ENCODE measurements at places on chromosomes 13 and 19.

GRCh38 chr13:78004821-78005220, 86.2 kb upstream of the EDNRB start:
- no peak for DNase-seq
- H3K36me3 ChIP-seq, result no peaks in the 10 kb centered on the region
- no peaks in the 10 kb centered on the region for H3K4me1 ChIP-seq
- H3K4me3 ChIP-seq, result no peak overlapping the region
- no peak overlapping the region for H3K27ac ChIP-seq

DNA sequence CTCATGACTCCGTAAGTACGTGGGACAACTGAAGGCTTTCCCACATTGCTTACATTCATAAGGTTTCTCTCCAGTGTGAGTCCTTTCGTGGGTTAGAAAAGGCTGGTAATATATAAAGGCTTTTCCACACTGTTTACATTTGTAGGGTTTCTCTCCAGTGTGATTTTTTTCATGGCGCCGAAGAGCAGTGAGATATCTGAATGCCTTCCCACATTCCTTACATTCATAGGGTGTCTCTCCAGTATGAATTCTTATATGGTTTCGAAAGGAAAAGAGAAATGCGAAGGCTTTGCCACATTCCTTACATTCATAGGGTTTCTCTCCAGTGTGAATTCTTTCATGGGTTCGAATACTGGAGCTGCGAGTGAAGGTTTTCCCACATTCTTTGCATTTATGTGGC, 29.5 kb downstream of the ZNF490 start:
- H3K36me3 ChIP-seq, result peaks cover 49% of the 10 kb centered on the region
- DNase-seq, result no peak

DNA sequence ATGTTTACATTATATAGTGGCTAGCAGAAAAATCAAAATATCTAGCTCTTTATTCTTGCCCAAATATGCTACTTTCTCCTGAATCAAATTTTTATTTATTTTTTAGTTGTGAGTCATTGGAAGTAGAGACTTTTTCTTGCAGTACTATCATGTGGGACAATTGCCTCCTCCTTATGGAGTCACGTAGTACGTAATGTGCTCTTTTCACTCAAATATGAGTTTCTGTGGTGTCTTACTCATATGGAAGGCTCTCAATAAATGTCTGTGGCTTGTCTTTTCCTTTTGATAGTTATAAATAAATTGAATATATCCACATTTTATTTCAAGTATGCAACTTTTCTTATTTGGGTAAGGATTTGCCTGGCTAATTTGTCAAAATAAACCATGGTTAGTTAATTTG, 1411.0 kb upstream of the SLC10A2 start:
- no peak for DNase-seq
- H3K27ac ChIP-seq, result no peak overlapping the region
- H3K4me3 ChIP-seq, result no peak overlapping the region
- H3K27me3 ChIP-seq, result no peaks in the 10 kb centered on the region

DNA sequence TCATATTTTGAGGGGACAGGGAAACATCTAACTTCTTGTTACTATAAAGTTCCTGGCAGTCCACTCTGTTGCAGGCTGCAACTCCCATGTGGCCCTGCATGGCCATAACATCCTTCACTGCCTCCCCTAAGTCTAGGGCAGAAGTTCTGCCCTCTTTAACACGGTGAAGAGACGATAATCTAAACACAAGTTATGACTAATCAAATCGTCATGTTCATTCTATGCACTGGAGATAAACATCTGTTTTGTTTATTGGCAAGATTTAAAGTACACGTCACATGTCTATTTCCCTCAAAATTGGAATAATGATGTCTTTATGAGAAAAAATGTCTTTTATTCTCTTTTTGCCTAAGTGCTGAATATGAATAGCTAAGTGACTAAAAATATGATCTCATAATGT, 1629.4 kb downstream of the PCDH9 start:
- H3K27ac ChIP-seq, result no peak overlapping the region
- no peaks in the 10 kb centered on the region for H3K36me3 ChIP-seq
- no peaks in the 10 kb centered on the region for H3K27me3 ChIP-seq
- H3K4me3 ChIP-seq, result no peak overlapping the region
- H3K4me1 ChIP-seq, result peaks cover 17% of the 10 kb centered on the region
- DNase-seq, result no peak

- DNase-seq, result no peak
- H3K27me3 ChIP-seq, result peaks cover 54% of the 10 kb centered on the region
- no peak overlapping the region for H3K4me3 ChIP-seq
- peaks cover 5% of the 10 kb centered on the region for H3K4me1 ChIP-seq
Observed at GRCh38 chr19:1780272-1780958, 27.1 kb downstream of the ONECUT3 start.

GRCh38 chr13:67377919-67378318, 147.8 kb upstream of the PCDH9 start:
- no peaks in the 10 kb centered on the region for H3K36me3 ChIP-seq
- no peak for DNase-seq
- H3K27ac ChIP-seq, result no peak overlapping the region
- no peak overlapping the region for H3K4me3 ChIP-seq

- no peak overlapping the region for H3K4me3 ChIP-seq
- DNase-seq, result no peak
- peaks cover 20% of the 10 kb centered on the region for H3K4me1 ChIP-seq
- H3K36me3 ChIP-seq, result no peaks in the 10 kb centered on the region
Observed at GRCh38 chr19:35066691-35067563, 25.4 kb downstream of the HPN start.

- no peaks in the 10 kb centered on the region for H3K36me3 ChIP-seq
- H3K27ac ChIP-seq, result no peak overlapping the region
- H3K4me3 ChIP-seq, result no peak overlapping the region
- no peak for DNase-seq
- H3K27me3 ChIP-seq, result no peaks in the 10 kb centered on the region
Observed at GRCh38 chr13:21987793-21988192, 316.9 kb downstream of the FGF9 start.

- no peak overlapping the region for H3K27ac ChIP-seq
- H3K27me3 ChIP-seq, result peaks cover 12% of the 10 kb centered on the region
- peaks cover 13% of the 10 kb centered on the region for H3K4me1 ChIP-seq
- peaks cover under 1% of the 10 kb centered on the region for H3K36me3 ChIP-seq
Observed at GRCh38 chr19:50838239-50838638, 4.9 kb upstream of the KLK15 start.

- H3K27ac ChIP-seq, result peak within 1 kb of the TSS; percentile 65
- H3K27me3 ChIP-seq, result no peaks in the 10 kb centered on the region
- peak; percentile 95 for DNase-seq
- peaks cover 8% of the 10 kb centered on the region for H3K36me3 ChIP-seq
Observed at GRCh38 chr19:34480971-34481841, at the start of gene WTIP. TSS of gene WTIP (plus strand) at chr19:34481758. CDS start at chr19:34481975, 217 bp downstream.

GRCh38 chr13:52851137-52851962, 2.9 kb upstream of the PCDH8 start:
- peaks cover 44% of the 10 kb centered on the region for H3K27me3 ChIP-seq
- DNase-seq, result no peak
- H3K36me3 ChIP-seq, result peaks cover 2% of the 10 kb centered on the region
- H3K4me3 ChIP-seq, result peak overlapping the region; percentile 78
- H3K27ac ChIP-seq, result peak overlapping the region; percentile 51

- H3K4me1 ChIP-seq, result peaks cover 41% of the 10 kb centered on the region
- DNase-seq, result peak; percentile 91
- H3K4me3 ChIP-seq, result peak overlapping the region; percentile 100
- peaks cover 21% of the 10 kb centered on the region for H3K36me3 ChIP-seq
- peak overlapping the region; percentile 100 for H3K27ac ChIP-seq
Observed at GRCh38 chr19:54448040-54448773, 792 bp upstream of the LENG8 start.

- H3K36me3 ChIP-seq, result no peaks in the 10 kb centered on the region
- H3K4me1 ChIP-seq, result peaks cover 40% of the 10 kb centered on the region
- H3K4me3 ChIP-seq, result no peak overlapping the region
Observed at GRCh38 chr13:90686442-90686841, 661.0 kb upstream of the MIR17HG start.

- DNase-seq, result no peak
- no peaks in the 10 kb centered on the region for H3K36me3 ChIP-seq
- no peaks in the 10 kb centered on the region for H3K27me3 ChIP-seq
- H3K4me1 ChIP-seq, result peaks cover 73% of the 10 kb centered on the region
- peak overlapping the region; percentile 85 for H3K27ac ChIP-seq
- H3K4me3 ChIP-seq, result no peak overlapping the region
Observed at GRCh38 chr13:25688536-25688935, 316.8 kb downstream of the ATP8A2 start.

DNA sequence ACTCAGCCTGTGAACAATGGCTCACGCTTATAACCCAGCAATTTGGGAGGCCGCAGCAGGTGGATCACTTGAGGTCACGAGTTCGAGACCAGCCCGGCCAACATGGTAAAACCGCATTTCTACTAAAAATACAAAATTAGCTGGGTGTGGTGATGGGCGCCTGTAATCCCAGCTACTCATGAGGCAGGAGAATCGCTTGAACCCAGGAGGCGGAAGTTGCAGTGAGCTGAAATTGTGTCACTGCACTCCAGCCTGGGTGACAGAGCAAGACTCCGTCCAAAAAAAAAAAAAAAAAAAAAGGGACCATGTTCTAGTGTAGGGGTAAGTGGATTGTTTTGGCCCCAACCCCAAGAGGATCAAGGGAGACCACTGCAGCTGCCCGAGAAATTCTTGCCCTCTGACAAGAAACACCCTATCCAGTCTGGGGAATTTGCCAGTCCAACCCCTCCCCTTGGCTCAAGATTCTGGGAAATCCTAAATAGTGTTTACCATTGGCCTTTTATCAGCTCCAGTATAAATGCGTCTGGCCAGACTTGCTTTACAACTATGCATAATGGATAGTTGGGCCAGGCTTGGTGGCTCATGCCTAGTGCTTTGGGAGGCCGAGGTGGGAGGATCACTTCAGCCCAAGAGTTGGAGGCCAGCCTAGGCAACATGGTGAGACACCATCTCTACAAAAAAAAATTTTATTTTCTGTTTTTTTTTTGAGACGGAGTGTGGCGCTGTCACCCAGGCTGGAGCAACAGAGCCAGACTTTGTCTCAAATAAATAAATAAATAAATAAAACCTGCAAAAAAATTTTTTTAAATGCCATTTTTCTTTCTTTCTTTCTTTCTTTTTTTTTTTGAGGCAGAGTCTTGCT, 5.1 kb upstream of the DHDH start:
- no peak for DNase-seq
- H3K27me3 ChIP-seq, result peaks cover 3% of the 10 kb centered on the region
- no peak overlapping the region for H3K27ac ChIP-seq
- H3K36me3 ChIP-seq, result no peaks in the 10 kb centered on the region
- H3K4me1 ChIP-seq, result peaks cover 23% of the 10 kb centered on the region

- no peak overlapping the region for H3K27ac ChIP-seq
- DNase-seq, result no peak
- peaks cover 74% of the 10 kb centered on the region for H3K36me3 ChIP-seq
- no peak overlapping the region for H3K4me3 ChIP-seq
Observed at GRCh38 chr19:12075538-12076139, 11.1 kb downstream of the ZNF844 start.

- H3K4me3 ChIP-seq, result peak overlapping the region; percentile 25
- H3K36me3 ChIP-seq, result no peaks in the 10 kb centered on the region
- DNase-seq, result no peak
- peaks cover 42% of the 10 kb centered on the region for H3K4me1 ChIP-seq
- H3K27me3 ChIP-seq, result no peaks in the 10 kb centered on the region
- peak overlapping the region; percentile 75 for H3K27ac ChIP-seq
Observed at GRCh38 chr13:39516096-39516495, 86.9 kb downstream of the LHFPL6 start.

- peak overlapping the region; percentile 98 for H3K27ac ChIP-seq
- peaks cover 12% of the 10 kb centered on the region for H3K36me3 ChIP-seq
- H3K27me3 ChIP-seq, result no peaks in the 10 kb centered on the region
Observed at GRCh38 chr19:18363787-18364186, 22.2 kb upstream of the GDF15 start.

DNA sequence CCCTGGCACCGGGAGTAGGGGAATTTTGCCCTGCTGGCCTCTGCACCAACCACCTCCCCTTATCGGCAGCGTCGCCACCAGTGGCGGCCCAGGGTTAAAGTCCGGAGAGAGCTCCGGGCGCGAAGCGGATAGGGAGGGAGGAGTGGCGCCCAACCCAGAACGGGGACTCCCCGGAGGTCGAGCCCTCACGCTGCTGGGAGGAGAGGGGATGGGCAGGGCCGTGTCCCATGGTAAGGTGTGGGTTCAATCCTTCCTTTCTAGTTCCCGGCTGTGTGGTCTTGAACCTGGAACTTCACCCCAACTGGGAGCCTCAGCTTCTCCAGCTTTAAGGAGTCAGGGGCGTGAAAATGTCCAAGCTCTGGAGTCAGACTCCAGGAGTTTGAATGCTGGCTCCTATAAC, 23.3 kb upstream of the BCL3 start:
- no peak overlapping the region for H3K27ac ChIP-seq
- peaks cover 19% of the 10 kb centered on the region for H3K4me1 ChIP-seq
- H3K4me3 ChIP-seq, result no peak overlapping the region
- no peaks in the 10 kb centered on the region for H3K27me3 ChIP-seq

DNA sequence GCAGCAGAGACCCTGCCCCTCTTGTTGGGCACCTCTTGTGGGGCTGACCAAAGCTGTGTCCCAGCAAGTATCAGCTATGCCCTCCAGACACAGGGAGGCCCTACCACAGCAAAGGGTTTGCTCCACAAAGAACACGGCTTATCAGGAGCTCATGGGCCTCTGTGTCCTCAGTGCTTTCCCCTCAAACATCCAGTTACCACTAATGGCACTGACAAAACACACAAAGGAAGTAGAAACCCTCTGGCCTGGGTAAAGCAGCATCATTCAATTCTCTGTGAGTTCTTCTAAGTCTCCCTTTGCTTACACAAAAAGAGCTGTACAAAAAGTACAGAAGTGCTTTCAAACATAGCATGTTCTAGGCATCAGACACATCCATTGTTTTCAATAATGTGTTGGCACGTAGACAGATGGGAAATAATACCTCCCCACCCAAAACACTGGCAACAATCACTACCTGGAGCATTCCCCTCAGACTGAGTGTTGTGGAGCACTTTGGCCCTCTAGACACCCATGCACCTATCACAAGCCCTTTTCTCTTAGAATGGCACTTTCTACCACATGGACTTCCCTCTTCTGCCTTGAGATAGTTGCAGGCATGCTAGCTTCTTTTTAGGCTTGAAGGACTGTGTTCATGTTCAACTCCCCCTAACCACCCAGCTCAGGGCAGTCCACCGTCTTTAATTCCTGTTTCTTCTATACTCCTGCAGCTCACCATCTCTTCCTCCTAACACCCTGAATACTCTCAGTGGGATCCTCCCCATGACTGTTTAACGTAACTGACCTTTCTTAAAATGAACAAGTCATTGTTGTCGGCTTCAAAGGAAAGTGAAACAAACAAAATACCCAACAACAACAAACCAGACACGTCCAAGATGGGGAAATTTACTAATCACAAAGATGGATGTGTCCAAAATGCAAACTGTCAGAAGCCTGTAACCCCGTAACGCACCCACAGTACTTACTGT, 43.5 kb downstream of the ATP7B start:
- H3K4me1 ChIP-seq, result no peaks in the 10 kb centered on the region
- H3K36me3 ChIP-seq, result peaks cover 19% of the 10 kb centered on the region
- H3K27ac ChIP-seq, result no peak overlapping the region

Measured in chondrocyte (in vitro differentiated cells).